ENCODE measurements at places on chromosomes 16 and 17.

DNA sequence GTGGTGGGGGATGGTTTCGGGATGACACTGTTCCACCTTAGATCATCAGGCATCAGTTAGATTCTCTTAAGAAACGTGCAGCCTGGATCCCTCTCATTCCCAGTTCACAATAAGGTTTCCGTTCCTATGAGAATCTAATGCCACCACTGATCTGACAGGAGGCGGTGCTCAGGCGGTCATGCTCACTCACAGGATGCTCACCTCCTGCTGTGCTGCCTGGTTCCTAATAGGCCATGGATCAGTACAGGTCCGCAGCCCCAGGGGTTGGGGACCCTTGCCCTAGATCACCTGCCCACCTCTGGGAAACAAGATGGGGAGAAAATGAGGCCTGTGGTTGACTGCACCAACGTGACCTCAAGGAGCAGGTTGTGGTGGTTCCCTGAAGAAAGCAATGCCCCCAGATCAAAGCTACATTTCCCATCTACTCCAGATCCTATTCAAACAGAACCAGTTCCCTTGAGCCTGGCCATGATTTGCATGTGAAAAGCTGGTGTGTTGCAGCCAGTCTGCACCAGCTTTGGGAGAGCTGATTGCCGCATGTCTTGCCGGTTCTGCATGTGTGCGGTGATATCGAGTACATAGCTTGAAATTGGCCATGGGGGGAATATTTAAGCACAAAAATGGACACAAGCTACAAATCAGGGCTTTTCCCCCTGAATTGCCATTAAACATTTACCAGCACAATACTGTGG, 183.2 kb upstream of the HSBP1 start:
- no peak for DNase-seq

GRCh38 chr17:3735515-3735914, 11.8 kb downstream of the HASPIN start:
- DNase-seq = no peak

- no peak for DNase-seq
Measured at GRCh38 chr16:3274490-3274889, 8.8 kb upstream of the ZNF263 start.

DNA sequence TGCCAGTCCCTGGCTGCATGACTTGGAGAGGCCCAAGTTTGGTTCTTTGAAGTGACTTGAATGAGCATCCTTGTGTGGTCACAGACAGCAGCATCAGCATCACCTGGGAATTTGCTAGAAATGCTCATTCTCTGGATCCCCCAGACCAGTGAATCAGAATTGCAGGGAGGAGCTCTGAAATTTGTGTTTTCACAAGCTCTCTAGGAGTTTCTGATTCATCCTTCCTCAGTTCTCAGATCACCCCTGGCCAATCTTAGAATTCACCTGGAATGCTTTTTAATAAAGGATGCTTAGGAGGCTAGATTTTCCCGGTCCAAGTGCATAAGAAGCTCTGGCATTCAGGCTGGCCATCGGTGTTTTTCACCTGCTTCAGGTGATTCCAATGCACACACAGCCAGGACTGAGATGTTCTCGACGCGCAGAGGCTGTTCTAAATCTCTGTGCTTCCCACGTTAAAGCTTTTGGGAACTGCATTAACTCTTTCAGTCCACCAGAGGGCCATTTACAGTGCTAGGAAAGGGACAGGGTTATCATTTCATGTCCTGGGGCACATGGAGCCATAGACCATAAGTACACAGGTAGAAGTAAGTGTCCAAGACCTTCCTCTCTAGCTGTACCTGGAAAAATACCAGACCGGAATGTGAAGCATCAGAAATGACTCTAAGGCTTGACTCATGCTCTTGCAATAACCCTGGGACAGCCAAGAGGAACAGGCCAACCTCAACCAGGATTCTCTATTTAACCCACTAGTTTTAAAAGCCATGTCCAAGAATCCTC, 85.7 kb upstream of the XYLT1 start:
- DNase-seq = no peak

DNA sequence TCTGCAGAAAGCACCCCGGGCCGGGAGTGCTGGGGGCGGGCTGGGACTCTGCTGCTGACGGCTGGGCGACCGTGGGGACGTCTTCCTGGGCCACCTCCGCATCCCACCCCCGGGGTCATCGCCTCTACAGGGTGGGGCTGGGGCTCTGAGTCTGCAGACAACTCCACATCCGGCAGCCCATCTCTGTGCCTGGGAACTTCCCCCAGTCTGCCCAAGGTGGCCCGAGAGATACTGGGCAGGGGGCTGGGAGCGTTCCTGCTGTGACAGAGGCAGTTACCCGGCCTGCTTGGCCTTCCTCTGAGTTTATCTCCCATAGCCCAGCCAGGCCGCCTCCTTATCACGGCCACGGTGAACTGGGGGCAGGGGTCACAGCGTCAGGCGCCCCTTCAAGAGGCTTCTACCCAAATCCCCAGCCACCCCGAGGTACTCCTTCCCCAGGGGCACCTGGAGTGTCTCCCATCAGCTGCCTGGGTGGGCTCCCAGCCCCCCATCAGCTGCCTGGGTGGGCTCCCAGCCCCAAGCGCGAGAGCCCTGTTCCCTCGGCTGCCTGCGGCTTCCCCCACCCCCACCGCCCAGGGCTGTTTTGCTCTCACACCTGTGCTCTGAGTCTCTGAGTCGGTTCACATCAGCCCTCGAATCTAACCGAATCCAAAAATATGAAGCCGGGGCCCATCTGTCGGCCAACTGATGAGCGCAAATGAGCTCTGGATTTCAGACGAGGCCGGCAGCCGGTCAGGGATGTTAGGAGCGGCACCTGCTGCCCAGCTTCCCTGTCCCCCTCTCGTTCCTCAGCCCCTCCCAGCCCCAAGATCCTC, 15.6 kb upstream of the CBFA2T3 start:
- DNase-seq = no peak

- DNase-seq = no peak
Measured at GRCh38 chr17:50817838-50818237, 17.5 kb upstream of the WFIKKN2 start.

- no peak for DNase-seq
Measured at GRCh38 chr17:57861000-57861789, 11.4 kb upstream of the MRPS23 start.

DNA sequence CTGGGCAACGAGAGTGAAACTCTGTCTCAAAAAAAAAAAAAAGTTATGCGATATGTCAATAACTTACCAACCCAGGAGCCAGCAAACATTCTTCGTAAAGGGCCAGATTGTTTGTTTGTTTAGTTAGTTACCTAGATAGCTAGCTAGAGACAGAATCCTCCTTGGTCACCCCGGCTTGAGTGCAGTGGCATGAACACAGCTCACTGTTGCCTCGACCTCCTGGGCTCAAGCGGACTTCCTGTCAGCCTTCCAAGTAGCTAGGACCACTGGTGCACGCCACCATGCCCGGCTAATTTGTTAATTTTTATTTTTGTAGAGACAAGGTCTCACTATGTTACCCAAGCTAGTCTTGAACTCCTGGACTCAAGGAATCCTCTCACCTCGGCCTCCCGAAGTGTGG, 113.0 kb downstream of the LITAF start:
- DNase-seq = no peak

- DNase-seq = no peak
Measured at GRCh38 chr17:59830846-59831486, 61.8 kb downstream of the TUBD1 start.

DNA sequence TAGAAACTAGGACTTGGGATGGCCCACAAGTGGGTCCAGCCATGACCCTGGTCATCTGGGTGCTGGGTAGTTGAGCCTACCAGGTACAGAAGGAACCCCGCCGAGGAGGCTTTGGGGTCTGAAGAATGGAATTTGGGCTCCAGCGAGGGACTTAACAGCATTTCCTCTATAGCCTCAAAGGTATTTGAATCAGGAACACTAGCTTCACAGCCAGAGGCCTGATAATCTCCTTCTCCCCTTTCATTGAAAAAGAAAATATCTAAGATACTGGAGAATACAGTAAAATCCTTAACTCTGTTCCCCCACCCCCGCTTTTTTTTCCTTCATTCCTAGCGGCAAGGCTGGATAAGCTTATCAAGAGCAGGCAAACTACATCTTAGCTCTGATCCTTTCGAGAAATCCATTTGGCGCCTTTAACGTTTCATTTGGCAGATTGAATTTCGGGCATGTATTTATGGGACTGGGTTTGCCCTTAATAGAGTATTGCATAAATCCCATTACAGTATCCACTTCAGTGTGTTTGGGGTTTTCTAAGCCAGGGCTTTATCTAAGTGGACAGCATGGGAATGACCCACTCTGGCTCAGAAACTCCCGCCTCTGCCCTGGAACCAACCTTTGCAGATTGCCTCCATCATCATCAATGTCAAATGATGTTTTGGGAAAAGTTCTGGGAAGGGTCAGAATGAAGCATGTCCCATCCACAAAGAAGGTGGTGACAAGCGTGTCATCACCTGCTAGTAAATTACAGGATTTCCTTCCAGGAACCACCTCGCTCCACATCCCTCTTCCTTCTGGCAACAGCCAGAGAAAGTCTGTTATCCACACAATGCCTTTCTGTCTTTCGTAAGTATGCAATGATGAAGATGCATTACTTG, 36.9 kb downstream of the XYLT1 start:
- no peak for DNase-seq

- DNase-seq = no peak
Measured at GRCh38 chr17:78442648-78443218, 64.3 kb downstream of the PGS1 start.

GRCh38 chr16:46690281-46691178, 1.1 kb downstream of the ORC6 start:
- no peak for DNase-seq

- DNase-seq = no peak
Measured at GRCh38 chr17:58327363-58328194, 1.0 kb downstream of the TSPOAP1 start.

DNA sequence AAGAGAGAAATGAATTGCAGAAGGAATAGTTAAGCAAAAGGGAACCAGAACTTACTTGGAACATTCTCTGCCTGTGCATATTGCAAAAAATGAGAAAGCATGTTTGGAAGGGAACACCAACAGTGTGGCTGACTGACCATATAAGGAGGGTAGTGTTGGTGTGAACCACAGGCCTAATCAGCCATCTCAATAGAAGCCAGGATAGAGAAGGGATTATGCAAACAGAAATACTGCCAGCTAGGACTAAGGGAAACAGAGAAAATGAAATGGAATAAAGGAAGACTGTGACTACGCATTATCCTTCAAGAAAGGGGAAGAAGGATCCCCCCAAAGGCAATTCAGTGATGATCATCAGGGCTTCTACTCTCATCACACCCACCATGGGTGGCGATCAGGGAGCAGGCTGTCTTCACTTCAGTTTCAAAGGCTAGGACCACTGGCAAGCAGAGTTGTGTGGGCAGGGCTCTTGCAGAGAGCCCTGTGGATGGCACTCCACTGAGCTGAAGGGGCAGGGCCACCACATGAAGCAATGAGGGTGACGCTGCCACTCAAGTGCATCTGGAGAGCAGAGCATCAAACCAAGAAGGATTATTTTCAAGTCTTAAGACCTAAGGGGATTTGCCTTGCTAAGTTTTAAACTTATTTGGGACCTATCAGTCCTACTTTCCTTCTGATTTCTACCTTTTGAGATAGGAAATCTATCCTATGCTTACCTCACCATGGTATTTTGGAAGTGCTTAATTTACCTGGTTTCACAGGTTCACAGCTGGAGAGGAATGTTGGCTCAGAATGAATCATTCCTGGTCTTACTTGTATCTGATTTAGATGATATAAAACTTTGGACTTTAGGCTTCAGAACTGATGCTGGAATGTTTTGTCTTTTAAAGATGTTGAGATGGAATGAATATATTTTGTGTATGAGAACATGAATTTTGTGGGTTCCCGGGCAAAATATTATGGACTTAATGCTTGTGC, 140.5 kb downstream of the SSH2 start:
- DNase-seq = no peak

GRCh38 chr17:38569701-38570512, 35.8 kb downstream of the SRCIN1 start:
- no peak for DNase-seq

DNA sequence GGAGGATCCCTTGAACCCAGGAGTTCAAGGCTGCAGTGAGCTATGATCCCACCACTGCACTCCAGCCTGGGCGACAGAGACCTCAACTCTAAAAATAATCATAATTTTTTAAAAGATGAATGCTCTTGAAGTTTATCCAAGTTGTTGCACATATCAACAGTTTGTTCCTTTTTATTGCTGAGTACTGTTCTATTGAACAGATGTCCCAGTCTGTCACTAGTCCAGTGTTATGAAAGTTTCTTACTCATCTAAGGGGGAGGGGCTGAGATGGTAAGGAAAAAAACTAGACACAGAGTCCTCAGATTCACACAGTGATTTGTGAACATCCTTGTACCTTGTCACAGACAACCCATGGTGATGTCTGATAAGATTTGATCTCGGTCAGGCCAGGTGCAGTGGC, 3.9 kb downstream of the ACAP1 start:
- no peak for DNase-seq

All from stimulated activated CD4-positive, alpha-beta T cell treated with anti-CD3 and anti-CD28 coated beads, Interleukin-1b, Interleukin-23, amount 100 ng/mL, for 4 hours (primary cell).